ENCODE measurements at places on chromosomes 7 and 10.
A peak's percentile ranks its signal among the peaks of the same experiment; 100 is the strongest.

GRCh38 chr10:99975942-99976809, 33.6 kb downstream of the DNMBP start:
- peak; percentile 20 for DNase-seq

GRCh38 chr7:35753761-35754603, 46.9 kb upstream of the SEPTIN7 start:
- no peak for DNase-seq

- no peak for DNase-seq
Measured at GRCh38 chr7:45026984-45027773, 27.2 kb downstream of the CCM2 start.

- DNase-seq = no peak
Measured at GRCh38 chr10:36094096-36094495, 452.0 kb upstream of the FZD8 start.
